ENCODE measurements at places on chromosomes 7 and 10.

- DNase-seq = peak; percentile 57
Observed at GRCh38 chr10:93071674-93072224, 1.9 kb upstream of the CYP26A1 start.

DNA sequence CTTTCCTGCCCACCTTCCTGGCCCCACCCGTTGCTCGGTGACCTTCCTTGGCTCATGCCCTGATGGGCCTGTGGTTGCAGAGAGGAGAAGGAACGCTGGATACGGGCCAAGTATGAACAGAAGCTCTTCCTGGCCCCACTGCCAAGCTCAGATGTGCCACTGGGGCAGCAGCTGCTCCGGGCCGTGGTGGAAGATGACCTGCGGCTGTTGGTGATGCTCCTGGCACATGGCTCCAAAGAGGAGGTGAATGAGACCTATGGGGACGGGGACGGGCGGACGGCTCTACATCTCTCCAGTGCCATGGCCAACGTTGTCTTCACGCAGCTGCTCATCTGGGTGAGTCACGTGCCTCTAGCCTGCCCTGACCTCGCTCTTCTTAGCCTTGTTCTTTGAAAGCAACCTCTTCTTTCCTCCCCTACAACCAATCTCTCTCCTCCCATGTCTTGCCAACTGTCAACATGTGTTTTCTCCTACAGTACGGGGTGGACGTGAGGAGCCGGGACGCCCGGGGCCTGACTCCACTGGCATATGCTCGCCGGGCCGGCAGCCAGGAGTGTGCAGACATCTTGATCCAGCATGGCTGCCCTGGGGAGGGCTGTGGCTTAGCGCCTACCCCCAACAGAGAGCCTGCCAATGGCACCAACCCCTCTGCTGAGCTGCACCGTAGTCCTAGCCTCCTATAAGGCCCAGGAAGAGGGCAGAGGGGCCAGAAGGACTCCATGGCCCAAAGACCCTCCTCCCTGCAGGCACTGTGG, 24.1 kb downstream of the GBX1 start:
- no peak for DNase-seq

DNA sequence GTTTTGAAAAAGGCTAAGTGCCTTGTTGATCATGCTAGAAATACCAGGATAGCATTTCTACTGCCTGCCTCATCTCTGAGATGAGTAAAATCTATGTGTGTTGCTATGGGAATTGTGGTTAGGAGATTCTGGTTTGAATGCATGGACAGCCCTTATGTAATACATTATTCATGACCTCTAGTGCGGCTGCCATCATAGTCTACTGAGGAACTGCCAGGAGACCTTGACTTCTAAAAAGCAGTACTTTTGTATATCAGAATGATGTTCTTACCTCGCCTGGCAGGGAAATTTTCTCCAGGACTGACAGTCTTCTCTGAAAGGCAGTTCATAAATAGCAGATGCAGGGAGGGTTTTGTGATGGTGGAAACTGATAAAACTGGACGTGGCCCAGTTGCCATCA, 248.5 kb downstream of the NSUN6 start:
- peak; percentile 30 for DNase-seq

DNA sequence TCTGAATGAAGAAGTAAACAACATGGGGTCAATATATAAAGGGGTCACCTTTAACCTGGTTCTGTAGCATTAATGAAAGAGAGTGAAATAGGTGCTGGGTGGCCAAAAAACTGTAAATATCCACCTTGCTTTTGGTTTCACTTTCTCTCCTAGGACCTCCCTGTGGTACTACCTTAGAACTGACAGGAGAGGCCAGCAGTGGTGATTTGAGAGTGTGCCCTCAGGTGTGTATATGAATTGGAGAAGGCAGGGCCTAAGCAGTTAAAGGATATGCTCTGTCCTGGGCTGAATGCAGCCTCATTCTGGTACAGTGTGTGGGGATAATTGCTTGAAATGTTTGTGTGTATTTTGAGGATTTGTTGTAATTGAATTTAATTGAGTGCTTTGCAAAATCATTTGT, 62.0 kb downstream of the BBS9 start:
- no peak for DNase-seq

DNA sequence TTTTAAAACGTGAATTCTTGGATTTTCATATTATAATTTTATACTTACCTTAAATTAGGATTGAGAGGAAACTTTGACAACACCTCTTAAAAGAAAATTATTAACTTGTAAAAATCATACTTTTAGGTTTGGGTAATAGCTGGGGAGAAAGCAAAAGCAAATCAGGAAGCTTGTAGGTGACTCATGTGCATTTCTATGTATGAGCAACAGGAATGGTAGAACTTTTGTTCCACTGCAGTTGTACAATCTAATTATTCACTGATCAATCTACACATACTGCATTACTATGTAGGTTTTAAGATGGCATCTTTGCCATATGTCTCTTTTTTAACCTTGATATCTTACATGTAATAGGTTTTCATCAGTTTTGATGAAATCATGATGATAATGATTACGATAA, 223.2 kb downstream of the PRKG1 start:
- no peak for DNase-seq

DNA sequence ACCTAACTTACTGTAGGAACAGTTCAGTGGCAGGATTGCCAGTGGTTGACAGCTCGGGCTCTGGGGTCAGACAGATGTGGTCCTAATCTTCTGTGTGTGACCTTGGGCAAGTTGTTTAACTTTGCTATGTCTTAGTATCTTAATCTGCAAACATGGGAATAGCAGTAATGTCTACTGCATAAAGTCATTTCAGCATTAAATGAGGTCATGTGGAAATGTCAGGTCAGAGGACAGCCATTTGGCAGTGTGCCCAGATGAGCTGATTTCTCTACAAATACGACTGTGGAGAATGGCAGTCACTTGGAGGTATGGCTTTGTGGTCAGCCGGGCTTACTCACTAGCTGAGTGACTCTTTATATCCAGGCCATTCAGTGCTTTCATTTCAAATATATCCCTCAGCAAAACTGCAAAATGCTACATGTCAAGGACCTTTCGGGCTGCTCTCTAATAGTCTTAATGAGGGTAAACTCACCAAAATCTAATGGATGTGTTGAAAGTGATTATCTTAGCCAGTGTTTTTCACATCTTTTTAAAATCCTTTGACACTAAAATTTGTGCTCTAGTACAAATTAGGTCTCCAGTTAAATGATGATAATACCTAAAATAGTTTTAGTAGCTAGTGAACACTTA, 171.4 kb downstream of the ST7 start:
- peak; percentile 93 for DNase-seq

Measured in astrocyte of the hippocampus (primary cell).